ENCODE measurements at places on chromosomes 1 and 21. TPM values are rescaled to one million over a fixed set of nuclear protein-coding genes. Genes with fewer than 3 reads are reported as not detected.

GRCh38 chr1:238964631-238965030, 421.7 kb upstream of the CHRM3 start:
- DNase-seq, result no peak

Gene CFAP74
- total RNA-seq, result 0.57 TPM

DNA sequence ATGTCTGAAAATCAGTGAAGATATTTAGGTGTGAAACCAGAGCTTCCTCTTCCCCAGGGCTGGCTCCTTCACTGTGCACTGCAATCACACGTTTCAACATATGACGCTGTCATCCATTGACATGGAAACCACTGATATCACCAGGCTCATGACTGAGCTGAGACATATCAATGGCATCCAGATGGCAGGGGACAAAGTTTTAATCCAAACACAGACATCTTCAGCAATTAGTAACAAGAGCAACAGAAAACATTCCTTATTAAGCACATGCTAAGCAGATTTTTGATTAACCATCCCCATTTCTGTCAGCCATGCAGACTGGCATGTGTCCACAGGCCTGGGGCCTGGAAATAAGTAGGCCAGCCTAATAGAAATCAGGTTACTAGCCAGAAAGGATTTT, 108.0 kb upstream of the ADAR start:
- no peak for DNase-seq

Gene NCAM2
- 0.77 TPM for total RNA-seq

GRCh38 chr1:156627313-156627880, 8.2 kb downstream of the HAPLN2 start:
- peak; percentile 85 for DNase-seq

Gene ANKRD45
- total RNA-seq, result 1.5 TPM

Gene TSSK3
- total RNA-seq, result 6.4 TPM

Gene HOOK1
- 27.8 TPM for total RNA-seq

DNA sequence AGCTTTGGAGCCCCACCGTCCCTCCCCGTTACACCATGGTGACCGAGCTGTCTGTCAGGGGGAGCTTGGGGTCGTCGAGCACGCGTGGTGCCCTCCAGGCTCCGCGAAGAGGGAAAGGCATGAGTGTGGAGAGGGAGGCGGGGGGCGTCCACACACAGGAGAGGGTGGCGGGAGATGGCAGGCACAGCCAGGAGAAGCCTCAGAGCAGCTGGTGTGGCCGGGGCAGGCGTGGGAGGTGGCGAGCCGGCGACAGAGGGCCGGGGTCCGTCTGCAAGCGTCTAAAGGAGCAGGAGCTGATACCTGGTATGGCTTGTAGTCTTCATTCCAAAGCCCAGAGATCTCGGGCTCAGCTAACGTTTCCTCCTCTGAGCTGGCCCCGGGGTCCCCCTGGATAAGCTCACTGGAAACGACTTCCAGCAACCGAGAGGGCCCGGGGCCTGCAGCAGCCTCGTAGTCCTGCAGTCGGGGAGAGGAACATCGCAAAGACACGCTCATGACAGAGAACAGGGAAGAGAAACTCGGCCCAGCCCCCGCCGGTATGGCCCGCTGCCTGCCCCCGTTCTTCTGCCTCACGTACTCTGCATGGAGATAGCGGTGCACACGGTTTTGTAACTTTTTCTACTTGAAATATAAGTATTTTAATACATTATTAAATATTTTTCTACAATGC, 37.4 kb downstream of the CFAP74 start:
- DNase-seq, result no peak

Gene ANGPTL3
- not detected for total RNA-seq

Gene TMEM52
- total RNA-seq, result 9.5 TPM

DNA sequence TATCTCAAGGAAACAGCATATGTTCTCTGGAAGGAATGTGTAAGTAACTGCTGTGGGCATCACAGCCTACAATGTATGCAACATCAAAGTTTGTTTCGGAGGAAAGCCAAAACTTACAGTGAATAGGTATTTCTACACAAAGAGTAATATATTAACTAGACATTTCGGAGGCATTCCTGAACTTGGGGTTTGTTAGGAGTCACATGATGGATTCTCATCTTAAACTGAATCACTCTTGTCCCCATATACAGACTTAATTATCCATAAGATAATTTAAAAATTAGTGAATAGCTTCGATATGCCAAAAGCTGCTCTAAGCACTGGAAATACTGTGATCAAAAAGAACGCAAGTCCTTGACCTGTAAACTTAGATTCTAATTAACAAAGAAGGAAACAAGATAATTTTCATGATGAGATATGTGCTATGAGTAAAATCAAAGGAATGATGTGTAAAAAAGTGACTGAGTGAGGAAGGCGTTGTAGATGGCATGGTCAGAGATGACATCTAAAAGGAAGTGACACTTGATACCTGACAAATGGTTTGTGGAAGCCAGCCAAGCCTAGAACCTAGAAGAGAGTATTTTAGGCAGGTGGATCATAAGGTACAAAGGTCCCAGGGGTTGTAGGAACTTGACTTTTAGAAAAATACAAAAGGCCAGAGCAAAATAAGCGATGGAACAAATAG, 273.1 kb downstream of the MRPL39 start:
- no peak for DNase-seq

Gene PIGC
- 24.0 TPM for total RNA-seq

- DNase-seq, result no peak
These were observed 294.7 kb upstream of the POGK start for GRCh38 chr1:166544561-166544960.

Gene TDRD10
- not detected for total RNA-seq

DNA sequence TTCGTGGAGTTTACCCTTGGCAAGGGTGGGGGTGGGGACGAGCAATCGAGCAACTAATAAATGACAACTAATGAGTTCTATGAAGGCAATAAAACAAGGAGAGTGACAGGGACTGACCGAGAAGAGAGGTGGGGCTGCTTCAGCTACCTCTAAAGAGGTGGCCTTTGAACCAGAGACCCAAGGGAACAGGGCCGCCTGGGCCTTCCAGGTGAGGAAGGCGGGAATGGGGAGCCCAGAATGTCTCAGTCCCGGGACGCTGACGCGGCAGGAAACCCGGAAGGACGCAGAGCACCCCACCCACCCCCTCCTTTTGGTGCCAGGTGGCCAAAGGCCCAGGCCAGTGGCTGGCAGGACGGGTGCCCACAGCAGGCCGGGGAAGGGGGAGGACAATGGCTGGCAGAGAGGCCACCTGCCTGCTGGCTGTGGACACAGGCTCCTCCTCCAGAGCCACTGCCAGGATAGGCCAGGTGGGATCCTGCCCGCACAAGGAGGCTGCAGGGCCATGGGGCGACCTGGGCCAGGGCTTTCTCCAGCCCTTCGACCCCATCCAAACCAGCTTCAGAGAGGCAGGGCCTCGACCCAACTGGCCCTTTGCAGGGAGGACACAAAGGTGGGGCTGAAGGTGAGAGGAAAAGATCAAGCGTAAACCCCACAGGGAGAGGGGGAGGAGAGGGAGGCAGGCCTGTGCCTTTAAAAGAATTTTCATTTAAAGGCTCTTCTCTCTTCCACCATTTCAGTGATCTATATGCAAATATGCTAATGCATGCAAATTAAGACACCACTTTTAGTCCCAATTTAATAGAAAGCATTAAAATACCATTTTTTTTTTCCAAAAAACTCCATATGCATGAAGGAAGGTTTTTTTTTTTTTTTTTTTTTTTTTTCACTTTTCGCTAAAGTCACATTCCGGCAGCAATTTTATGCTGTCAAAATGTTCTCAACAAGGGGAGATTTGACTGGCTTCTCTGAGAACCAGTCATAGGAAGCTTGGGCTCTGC, 58.1 kb downstream of the CASZ1 start:
- DNase-seq, result peak; percentile 73

GRCh38 chr1:18297896-18298648, 182.7 kb upstream of the KLHDC7A start:
- DNase-seq, result peak; percentile 95

Gene RUNX3
- 0.31 TPM for total RNA-seq

Gene FCMR
- not detected for total RNA-seq

Gene LCE2A
- total RNA-seq, result not detected

DNA sequence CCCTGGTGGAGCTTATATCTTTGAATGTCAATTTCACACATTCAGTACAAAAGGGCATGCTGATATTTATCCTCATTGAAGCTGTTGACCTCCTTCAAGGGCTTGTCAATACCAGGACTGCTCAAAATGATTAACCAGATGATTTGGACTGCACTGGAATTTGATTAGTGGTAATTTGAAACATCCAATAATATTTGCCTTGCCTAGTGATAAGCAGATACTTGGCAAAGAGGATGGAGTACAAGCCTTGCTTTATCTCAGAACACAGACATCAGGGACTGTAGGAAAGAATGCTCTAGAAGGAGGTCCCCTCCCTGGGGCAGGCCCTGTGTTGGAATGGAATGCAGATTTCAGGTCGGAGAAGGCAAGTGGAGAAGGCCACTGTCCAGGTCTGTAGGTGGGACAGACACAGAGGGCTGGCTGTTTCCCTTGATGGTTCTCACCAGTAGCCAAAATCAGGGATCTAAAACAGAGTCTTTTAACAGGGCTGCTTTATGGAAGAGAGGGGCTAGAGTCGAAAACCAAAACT, 64.8 kb upstream of the ZNF648 start:
- DNase-seq, result no peak

DNA sequence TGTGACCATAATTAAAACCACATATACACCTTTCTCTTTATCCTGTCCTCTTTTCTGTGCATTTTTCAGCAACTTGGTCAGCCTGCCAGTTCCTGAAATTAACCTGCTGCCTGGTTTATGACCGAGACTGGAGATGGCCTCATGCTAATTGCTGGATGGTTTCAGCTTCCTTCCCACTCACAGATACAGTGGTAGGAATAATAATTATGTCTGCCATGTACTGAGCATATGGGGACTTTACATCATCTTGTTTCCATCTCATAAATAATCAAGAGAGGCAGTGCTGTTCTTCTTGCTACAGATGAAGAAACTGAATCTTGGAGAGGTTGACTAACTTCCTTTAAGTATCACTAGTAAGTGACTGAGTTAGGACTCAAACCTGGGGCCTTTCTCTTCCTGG, 148.2 kb downstream of the NOS1AP start:
- no peak for DNase-seq

DNA sequence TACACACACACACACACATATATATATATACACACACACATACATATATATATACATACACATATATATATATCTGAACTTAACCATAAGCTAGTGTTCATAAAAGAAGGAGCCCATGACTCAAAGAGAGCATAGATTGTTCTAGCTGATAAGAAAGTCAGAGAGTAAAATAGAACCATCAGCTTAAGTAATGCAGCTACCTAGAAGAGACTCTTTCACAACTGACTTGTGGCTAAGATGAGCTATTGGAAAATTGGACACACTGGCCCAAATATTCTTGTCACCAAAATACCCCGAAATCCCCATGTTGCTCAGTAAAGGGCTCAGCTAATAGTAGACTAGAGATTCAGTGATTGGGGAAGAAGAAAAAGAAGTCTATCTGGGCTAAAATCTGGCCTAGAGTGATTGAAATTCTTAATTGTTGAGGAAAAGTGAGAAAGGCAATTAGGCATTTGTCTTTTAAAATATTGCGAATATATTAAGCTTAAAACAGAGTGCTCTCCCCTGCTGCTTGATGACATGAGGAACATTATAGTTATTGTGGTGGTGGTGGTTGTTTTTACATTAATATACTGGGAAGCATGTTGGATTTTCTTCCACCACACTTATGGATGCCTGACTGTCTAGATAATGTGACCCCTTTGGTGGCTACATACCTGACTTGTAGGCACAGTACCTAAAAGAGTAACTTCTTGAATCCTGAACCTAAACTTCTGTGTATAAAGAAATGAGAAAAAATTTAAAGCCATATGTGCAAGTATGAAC, 6.3 kb downstream of the SLAMF1 start:
- DNase-seq, result no peak

DNA sequence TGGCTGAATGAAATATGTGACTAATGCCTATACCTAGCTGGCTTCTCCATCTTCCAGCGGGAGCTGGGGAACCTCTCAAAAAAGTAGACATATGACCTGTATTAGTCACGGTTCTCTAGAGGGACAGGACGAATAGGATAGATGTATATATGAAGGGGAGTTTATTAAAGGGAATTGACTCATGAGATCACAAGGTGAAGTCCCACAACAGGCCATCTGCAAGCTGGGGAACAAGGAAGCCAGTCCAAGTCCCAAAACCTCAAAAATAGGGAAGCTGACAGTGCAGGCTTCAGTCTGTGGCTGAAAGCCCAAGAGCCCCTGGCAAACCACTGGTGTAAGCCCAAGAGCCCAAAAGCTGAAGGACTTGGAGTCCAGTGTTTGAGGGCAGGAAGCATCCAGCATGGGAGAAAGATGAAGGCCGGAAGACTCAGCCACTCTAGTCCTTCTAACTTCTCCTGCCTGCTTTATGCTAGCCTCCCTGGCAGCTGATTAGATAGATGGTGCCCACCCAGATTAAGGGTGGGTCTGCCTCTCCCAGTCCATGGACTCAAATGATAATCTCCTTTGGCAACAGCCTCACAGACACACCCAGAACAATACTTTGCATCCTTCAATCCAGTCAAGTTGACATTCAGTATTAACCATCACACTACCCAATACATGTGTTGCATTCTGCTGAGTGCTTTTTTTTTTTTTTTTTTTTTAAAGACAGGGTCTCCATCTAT, 19.6 kb downstream of the OLIG1 start:
- no peak for DNase-seq

Gene TRIM17
- 19.6 TPM for total RNA-seq

- DNase-seq, result no peak
These were observed 48.4 kb downstream of the SLAMF6 start for GRCh38 chr1:160474392-160475242.

DNA sequence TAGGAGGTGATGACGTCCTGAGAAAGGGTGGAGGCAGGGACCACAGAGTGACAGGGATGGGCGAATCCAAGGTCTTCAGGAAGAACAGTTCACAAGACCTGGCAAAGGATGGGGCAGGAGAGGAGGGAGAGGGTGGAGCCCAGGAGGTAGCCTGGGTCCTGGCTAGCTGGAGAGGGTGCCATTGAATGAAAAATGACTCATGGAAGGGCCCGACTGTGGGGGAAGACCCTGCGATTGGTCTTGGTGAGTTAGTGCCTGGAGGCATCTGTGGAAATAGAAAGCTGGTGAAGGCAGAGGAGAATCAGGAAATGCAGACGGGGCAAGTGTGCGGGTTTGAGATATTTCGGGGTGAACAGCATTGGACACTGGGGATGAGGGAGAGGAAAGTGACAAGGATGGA, 60.3 kb upstream of the SLC45A1 start:
- DNase-seq, result no peak

DNA sequence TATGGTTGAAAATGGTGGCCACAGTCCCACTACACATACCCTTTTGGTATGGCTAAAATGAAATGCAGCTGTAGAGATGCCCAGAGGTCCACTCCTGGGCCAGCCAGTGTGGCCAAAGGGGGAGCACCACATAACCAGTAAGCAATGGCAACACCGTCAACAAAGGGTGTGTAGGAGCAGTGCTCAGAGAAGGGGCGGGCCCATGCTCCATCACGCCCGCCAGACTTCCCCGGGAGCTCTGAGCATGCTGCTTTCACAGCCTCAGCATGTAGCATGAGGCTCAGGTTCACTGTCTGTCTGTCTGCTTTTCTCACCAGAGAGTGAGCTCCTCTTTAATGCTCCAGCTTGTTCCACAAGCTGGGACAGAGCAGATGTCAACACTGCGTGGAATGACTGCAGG, 537.6 kb downstream of the MATN1 start:
- DNase-seq, result peak; percentile 44

- no peak for DNase-seq
These were observed 34.9 kb downstream of the ATP2B4 start for GRCh38 chr1:203661572-203661971.
